Foreskin keratinocyte (primary cell): ENCODE measurements at places on chromosomes 13 and 19.

DNA sequence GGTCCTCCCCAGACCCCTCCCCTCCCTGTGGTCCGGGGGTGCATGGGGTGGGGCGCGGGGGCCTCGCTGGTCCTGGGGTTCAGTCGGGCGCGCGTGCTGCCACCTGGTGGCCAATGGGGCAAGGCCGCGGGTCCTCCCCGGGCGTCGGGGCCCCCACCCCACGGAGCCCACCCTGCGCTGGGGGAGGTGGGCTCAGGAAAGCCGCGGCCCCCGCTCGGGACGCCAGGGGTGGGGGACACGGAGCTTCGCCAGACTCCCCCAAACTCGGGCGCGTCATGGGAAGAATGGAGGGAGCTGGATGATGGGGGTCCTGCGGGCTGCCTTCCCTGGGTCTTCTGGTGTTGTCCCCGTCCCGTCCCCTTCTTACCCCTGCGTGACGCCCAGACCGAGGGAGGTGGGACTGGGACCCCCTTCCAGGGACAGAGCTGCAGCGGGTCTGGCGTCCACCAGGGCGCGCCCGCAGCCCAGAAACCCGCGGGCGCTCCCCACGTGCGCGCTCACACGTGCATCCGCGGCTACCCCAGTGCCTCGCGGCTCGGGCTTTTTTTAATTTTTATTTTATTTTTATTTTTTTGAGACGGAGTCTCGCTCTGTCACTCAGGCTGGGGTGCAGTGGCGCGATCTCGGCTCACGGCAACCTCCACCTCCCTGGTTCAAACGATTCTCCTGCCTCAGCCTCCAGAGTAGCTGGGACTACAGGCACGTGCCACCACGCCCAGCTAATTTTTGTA, 19.8 kb upstream of the TCF3 start:
- no peak for DNase-seq

GRCh38 chr13:46962281-46962941, 65.6 kb upstream of the HTR2A start:
- peak; percentile 37 for DNase-seq

GRCh38 chr13:44003481-44003880, 123.8 kb downstream of the LACC1 start:
- DNase-seq = no peak

DNA sequence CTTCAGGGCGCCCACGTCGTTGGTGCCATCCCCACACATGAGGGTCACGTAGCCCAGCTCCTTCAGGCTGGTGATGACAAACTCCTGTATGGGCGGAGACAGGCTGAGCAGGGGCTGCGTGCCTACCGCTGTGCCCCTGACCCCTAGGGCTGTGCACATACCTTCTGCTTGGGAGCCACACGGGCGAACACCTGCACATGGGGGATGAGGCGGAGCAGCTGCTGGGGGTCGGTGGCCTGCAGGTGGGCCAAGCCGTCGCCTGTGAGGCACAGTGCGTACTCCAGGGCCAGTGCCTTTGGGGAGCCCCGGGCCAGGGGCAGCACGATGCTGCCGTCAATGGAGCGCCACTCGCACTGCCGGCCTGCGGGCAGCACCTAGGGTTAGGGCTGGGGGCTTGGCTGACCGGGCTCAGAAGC, 6.1 kb upstream of the GMIP start:
- no peak for DNase-seq

DNA sequence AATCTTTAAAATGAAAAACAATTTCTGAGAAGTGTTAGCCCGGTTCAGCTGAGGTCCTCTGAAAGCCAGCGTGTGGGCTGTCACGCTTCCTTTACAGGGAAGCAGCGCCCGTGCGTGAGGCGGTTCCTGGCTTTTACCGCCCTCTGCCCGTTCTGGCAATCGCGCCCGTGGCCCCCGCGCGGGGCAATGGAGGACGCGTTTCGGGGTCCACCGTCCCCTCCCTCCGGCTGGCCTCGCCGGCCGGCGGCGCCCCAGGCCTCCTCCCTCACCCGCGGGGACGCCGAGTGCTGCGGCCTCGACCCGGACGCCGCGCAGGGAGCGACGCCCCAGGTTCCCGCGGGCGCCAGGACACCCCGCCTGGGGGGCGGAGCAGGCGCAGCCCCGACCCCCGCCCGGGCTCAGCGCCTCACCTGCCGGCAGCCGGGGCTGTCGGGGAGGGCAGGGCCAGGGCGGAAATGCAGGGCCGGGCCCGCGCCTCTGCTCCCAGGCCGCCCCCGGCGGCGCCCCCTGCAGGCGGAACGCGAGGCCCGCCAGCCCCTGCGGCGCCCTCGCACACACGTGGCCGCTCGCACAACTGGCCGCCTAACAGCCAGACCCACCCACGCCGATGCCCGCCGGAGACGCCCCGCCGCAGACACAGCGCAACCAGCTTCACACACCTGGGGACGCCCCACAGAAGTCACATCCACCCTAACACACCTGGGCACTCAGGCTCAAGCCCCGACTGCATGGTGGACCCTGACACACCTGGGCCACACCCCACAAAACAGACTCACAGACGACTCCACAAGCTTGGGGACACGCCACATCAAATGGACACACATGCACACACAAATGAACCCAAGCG, at the start of gene GGACT:
TSS of gene GGACT (minus strand) at position 459 of the 847 bp plus-strand sequence. CDS start 56,198 bp downstream, outside the sequence.
- DNase-seq = no peak

GRCh38 chr19:38196245-38196837, 27.7 kb downstream of the DPF1 start:
- DNase-seq = no peak

GRCh38 chr13:102909971-102910370, 64.1 kb downstream of the ERCC5 start:
- DNase-seq = no peak

GRCh38 chr19:48899781-48900476, at the start of gene NUCB1:
Gene NUCB1, plus strand, starts transcription at chr19:48900312. Its CDS starts 485 bp downstream, at chr19:48900797.
- peak; percentile 96 for DNase-seq

GRCh38 chr13:112771877-112772538, 82.2 kb downstream of the ATP11A start:
- no peak for DNase-seq

- no peak for DNase-seq
Measured at GRCh38 chr13:63025741-63026140, 1610.1 kb upstream of the PCDH20 start.

GRCh38 chr13:21657538-21657937, 13.3 kb upstream of the FGF9 start:
- DNase-seq = peak; percentile 75

GRCh38 chr13:73174521-73175010, 115.8 kb downstream of the KLF5 start:
- no peak for DNase-seq

- peak; percentile 90 for DNase-seq
Measured at GRCh38 chr19:6767357-6768235, at the start of gene SH2D3A. Gene SH2D3A, minus strand, starts transcription at chr19:6767435. Its CDS starts 3,687 bp downstream, at chr19:6763748.

DNA sequence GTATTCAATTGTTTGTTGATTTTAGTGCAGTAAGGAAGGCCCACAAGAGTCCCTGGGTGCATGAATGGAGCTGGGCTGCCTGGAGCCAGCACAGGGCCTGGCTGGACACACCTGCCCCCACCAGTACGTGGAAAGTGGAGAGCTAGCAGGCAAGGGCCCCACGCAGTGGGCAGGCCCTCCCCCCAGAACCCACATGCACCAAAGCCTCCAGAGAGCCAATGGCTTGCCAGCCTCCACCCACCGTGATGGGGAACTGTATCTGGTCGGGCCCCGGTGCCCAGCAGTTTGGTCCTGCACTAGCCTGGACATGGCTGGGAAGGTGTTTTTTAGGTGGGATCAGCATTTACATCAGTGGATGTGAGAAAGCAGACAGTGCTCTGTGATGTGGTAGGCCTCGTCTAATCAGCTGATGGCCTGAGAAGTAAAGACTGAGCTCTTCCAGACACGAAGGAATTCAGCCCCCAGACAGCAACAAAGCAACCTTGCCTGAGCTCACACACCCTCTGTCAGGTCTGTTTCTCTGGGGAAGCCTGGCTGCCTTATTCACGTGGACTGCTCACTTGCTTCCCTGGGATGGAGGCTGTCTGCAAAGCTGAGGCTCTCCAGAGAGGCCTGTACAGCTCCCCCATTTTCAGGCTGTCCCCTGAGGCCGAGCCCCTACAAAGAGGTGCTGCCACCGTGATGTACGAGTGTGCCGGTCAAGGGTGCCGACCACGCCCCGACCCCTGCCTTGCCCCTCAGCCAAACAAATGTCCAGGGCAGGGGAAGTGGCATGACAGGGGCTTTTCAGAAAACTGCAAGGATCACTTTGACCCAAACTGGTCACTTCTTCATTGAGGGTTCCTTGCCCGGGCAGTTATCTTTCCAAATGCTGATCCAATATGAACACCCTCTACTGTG, 27.5 kb downstream of the RAB20 start:
- DNase-seq = no peak

DNA sequence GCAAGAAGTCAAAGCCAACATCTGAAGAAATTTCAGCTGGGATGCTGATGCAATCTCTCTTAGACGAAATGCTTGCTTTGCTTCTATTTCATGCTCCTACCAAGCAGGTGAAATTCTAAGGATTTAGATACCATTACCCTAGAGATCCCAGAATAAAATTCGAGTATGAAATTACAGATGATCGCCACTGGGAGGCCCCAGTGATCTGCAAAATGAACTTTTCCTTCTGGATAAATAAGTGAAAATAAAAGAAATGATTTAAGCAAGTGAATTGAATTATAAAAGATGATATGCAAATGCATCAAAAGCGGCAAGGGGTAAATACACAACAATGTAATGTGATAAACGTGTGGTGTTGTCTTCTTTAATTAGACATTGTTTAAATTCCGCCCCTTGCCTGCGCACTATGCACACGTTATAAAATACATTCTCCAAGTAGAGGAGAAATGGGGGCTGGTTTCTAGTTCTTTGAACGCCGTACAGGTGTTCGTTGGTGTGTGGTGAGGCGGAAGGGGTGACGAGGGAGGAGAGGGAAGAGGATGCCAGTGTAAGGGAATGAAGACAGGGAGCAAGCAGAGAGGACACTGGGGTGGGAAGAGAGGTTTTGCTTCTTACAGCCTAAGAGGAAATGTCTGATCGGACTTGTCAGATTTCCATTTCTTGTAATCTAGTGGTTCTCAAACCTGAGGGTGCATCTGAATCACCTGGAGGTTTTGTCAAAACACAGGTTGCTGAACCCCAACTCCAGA, 58.0 kb downstream of the ERCC5 start:
- peak; percentile 56 for DNase-seq

DNA sequence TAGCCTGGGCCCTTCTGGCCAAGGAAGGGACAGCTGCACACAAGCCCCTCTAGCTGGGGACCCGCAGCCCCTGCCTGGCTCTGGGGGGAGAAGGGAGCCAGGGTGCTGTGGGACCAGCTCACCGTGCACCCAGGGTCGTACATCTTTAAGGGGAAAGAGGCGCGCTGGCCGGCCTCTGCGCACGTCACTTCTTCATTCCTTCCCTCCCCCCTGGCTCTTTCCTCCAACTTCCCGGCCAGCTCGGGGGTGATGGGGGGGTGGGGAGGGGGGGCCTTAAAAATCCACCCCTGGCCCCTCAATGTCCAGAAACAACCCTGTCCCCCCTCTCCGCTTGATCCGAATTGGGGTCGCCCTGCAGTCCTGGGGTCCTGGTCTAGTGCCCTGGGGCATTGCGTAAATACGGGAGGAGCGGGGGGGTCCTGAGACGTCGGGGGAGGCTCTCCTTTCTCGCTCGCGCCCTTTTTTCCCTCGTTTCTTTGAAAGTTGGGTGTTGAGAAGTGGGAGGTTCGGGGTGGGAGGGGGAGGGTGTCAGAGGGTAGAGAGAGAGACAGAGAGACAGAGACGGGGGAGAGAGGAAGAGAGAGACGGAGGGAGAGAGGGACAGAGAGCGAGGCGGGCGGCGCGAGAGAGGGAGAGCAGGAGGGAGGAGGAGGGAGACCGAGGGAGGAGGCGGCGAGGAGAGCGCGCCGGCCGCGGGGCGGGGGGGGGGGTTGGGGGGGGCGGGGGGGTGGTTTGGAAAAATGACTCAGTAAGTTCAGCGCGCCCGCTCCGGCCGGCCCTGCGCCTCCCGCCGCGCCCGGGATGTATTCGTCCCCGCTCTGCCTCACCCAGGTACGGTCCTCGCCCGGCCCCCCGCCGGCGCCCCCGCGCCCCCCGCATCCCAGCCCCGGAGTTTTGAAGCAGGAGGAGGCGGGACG, at the start of gene NFIC:
TSS of gene NFIC (plus strand) at position 748 of the 917 bp plus-strand sequence. CDS start at position 802, 54 bp downstream.
- DNase-seq = no peak

GRCh38 chr13:62593804-62594203, 1178.2 kb upstream of the PCDH20 start:
- DNase-seq = no peak

DNA sequence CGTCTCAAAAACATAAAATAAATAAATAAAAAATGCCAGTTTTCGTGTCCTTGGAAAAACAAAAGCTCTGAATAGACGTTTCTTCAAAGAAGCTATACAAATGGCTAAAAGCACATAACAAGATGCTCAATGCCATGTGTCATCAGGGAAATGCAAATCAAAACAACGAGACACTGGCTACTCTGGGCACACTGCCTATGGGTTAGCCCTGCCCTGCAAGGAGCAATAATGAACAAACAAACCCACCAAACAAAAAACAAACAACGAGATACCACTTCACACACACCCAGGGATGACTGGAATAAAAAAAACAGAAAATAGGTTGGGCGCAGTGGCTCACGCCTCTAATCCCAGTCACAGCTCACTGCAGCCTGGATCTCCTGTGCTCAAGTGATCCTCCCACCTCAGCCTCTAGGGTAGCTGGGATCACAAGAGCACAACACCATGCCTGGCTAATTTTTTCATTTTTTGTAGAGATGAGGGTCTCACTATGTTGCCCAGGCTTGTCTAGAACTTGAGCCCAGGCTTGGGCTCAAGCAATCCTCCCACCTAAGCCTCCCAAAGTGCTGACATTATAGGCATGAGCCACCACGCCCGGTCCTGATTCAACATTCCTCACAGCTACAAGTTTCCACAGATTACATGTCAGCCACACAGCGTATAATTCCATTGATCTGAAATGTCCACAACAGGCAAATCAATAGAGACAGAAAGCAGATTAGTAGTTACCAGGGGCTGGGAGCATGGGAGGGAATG, 15.5 kb upstream of the ISYNA1 start:
- no peak for DNase-seq

- no peak for DNase-seq
Measured at GRCh38 chr19:48806818-48807589, 3.8 kb downstream of the BCAT2 start.

DNA sequence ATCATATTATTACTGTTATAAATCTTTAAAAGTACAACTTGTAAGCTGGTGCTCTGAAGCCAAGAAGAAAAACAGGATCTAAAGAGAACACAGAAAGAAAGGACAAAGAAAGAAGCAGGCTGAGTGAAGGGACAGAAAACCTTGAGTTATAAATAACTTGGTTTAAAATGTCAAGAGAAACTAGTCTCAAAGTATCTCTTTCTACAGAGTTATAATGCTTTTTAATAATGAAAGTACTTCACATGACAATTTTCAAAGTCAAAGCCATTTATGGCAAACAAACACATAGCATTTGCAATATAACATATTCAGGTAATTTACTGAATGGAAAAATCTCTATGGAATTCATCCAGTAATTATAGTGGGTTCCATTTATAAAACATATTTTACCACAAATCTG, 33.4 kb downstream of the CAB39L start:
- no peak for DNase-seq

DNA sequence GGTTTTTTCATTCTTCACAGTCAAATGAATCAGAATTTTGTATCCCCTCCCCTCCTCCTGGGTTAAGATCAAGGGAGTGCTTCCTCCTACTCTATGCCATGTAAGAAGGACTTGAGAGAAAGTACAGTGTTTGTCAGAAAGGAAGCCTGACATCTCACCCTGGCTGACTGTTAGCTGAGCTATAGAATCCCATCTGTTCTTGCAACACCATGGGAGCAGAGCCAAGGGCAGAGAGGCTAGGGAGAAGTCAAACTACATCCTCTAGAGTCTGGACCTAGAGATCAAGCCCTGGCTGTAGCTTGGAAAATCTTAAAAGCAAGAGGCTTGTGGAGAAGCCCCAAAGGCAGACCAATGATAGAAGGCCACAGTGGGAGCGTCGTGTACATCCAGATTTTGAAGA, 145.9 kb downstream of the OLFM4 start:
- DNase-seq = no peak

GRCh38 chr13:99871249-99871898, 100.2 kb downstream of the ZIC5 start:
- no peak for DNase-seq
